Posterior cingulate gyrus (tissue), 11 donors: ENCODE measurements at places on chromosomes 2 and 18.

GRCh38 chr2:99754210-99754609 is 264.4 kb upstream of the REV1 start:
- DNase-seq, result no peak

DNA sequence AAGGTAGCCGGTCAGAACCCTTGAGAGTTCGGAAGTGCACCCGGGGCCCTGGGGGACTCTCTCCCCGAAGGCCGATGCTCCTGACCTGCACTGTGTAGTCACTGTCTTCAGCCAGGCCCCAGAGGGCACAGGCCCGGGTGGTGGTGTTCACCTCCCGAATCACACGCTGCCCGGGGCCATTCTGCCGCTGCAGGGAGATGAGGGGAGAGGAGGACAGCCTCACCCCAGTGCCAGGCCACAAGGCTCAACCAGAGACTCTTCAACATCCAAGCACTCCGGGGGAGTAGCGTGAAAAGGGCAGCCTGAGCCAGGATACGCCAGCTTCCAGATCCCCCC is 1.1 kb downstream of the FNDC4 start:
- DNase-seq, result no peak

GRCh38 chr2:186325827-186326535 is 160.1 kb upstream of the ZC3H15 start:
- DNase-seq, result no peak

- DNase-seq, result no peak
These were observed 24.2 kb upstream of the CASP8 start for GRCh38 chr2:201235860-201236811.

DNA sequence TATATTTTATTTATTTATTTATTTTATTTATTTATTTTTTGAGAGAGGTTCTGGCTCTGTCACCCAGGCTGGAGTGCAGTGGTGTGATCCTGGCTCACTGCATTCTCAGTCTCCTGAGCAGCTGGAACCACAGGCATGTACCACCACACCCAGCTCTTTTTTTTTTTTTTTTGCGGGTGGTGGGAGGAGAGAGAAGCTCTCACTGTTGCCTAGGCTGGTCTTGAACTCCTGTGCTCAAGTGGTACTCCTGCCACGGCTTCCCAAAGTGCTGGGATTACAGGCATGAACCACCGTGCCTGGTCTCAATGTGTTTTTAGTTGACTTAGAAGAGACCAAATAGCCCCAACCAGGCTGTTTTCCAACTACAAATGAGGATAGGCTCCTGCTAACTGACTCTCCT is 80.7 kb downstream of the PDCL3 start:
- DNase-seq, result no peak

- DNase-seq, result no peak
These were observed 2.1 kb downstream of the NCKAP1 start for GRCh38 chr2:183035954-183036669.

DNA sequence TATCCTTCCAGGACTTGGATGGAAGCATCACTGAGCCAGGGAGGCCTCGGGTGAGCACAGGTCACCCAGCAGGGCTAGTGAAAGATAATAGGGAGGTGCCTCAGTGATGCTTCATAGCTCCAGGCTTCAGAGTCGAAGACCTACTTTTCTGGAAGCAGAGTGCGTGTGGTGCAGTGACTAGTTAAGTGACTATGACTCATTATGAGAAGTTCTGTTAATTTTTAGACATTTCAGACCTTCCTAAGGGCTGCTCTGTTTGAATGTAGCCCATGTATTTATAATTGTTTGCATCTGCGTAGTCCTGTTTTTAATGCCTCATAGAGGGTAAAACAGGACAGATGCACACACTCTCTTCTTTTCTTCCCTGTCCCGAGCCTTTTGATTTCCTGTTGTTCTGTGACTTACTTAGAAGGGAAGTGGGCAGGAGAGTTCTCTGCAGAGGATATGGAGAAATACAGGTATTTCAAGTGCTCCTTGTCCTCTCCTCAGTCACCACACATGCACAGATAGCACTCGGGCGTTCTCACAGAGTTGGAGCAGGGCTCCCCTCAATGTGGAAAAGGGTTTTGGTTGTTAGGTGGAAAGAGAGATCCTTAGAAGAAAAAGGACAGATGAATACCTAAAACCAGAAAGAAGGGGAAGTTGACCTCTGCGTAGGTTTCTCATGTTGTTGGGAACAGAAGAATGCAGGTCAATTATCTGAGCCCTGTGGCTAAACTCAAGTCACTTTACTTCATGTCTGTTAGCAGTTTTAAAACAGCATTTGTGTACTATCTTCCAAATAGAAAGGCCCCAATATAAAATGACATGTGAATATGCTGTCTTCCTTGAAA is 34.7 kb downstream of the RALB start:
- no peak for DNase-seq
